A549 treated with ZK216348 at 1 μM for 4 hours (cell line): ENCODE measurements at places on chromosomes 6 and 20. TPM values are rescaled to one million over a fixed set of nuclear protein-coding genes. Genes with fewer than 3 reads are reported as not detected.

The OPRL1 gene
- total RNA-seq, result 0.46 to 0.98 TPM (median 0.70 TPM) in 5 replicates

The MYB gene
- 0.52 to 1.1 TPM (median 0.77 TPM) in 5 replicates for total RNA-seq

The DCDC2 gene
- 2.0 to 3.3 TPM (median 2.5 TPM) in 5 replicates for total RNA-seq

The BPIFB1 gene
- total RNA-seq, result 0.18 TPM in 1 of 5 replicates, not detected in the others

The CTCFL gene
- total RNA-seq, result not detected in 5 replicates

The ADNP gene
- total RNA-seq, result 38.9 to 50.5 TPM (median 44.7 TPM) in 5 replicates
